Testis (tissue), 5 donors: ENCODE measurements at places on chromosomes 6 and 20.

DNA sequence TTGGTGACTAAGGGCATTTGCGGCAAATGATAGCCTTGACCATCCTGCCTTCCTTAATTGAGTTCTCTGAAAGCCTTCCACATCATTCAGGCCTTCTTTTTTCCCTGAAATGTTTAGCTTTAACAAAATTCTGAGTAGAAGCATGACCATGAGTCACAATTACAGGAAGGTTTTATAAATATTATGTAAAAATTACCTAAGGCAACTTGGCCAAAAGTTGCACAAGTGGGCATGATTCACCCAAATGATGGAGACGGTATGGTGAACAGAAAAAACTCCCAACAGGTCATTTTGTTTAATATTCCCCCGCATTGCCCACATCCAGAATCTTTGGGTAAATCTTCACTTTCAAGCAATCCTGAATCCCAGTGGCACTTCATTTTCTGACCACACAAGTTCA lies 37.0 kb downstream of the MC3R start:
- no peak for DNase-seq

GRCh38 chr20:542777-543368 lies 717 bp downstream of the CSNK2A1 start:
- peak; percentile 43 for DNase-seq

DNA sequence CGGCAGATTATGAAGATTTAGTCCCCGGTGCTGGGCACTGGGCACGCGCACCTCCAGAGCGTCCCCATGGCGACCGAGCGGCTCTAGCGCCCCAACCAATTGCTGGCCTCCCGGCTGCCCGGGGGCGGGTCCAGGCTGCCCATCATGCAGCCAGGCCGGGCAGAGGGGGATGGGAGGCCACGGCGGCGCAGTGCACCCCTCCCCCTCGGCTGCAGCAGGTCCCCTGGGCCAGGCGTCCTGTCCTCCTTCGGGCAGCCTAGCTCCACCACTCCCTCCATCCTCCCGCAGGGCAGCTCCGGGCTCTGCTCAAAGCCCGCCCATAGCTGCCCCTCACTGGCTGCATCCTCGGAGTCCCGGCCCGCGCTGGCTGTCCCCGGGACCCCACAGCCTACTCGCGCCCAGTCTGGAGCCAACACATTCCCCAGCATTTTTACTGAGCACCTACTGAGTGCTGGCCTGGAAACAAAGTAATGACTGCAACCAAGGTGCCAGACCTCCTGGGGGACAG lies 99.4 kb downstream of the ASXL1 start:
- peak; percentile 85 for DNase-seq

- DNase-seq, result no peak
These were observed 287.3 kb upstream of the PLN start for GRCh38 chr6:118260833-118261232.

GRCh38 chr6:118579786-118580185 lies 31.7 kb downstream of the PLN start:
- no peak for DNase-seq

- DNase-seq, result no peak
These were observed 348.3 kb downstream of the CDH26 start for GRCh38 chr20:60306551-60306950.

- DNase-seq, result peak; percentile 52
These were observed 1.1 kb downstream of the BAG2 start for GRCh38 chr6:57173056-57173885.

DNA sequence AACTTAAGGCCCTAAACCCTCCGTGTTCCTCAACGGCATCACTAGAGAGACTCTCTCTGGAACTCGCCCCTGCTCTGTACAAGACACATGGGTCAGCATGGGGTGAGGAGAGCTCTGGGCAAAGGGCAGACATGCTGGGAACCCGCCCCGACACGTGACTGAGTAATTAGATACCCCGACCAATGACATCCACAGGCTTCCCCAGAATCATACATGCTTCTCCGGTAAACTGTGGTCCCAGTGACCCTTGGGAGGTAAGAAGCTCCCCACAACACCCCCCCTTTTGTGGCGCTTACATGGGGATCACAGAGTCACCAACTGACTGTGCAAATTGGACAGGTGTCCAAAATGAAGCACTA lies 31.7 kb upstream of the RPS6KA2 start:
- no peak for DNase-seq

DNA sequence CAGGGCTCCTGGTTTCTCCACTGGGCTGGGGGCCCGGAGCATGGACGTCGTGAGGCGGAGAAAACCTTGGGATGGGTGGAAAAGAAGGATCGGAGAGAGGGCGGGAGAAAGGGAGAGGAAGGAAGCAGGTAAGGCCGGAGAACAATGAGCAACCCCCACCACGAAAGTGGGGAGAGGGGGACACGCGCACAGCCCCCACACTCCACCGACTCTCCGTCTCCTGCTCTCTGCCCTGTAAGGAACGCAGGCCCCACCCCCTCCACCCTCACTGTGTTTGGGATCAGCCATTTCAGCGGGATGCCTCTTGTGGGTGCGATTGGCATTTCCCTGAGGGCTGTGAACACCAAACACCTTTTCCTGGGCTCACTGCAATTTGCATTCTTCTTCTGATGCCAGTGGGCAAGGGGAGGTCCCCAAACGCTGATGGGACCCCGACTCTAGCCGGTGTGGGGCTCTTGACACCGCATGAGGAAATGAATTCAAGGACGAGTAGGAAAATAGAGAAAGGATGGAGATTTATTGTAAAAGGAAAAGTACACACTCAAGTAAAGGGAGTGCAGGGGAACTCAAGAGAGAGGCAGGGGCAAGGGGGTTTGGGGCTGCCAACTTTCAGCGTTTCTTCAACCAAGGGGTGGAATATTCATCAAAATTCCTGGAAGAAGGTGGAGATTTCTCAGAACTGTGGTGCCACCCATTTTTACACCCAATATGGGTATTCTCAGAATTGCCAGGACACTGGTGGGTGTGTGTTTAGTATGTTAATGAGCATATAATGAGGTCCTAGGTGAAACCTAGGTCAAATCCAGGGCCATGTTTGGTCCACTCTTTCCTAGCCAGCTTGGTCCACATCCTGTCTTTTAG lies 13.1 kb upstream of the RAET1L start:
- no peak for DNase-seq

DNA sequence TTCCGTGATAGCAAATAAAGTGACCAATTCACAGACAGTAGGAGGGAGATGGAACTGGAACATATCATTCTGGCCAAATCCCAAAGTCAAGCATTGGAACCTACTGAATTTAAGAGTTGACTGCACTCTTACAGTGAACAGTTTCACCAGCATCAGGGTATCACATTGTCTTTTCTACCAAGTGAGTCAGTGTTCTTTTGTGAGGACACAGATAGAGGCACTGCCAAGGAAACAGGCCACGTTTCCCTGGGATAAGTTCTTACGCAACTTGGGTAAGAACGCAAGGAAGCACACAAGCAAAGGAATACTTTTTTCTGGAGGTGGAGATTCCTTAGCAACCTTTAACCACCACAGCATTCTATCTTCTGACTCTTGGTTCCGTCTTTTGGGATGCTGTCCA lies 28.6 kb upstream of the ENPP5 start:
- no peak for DNase-seq

DNA sequence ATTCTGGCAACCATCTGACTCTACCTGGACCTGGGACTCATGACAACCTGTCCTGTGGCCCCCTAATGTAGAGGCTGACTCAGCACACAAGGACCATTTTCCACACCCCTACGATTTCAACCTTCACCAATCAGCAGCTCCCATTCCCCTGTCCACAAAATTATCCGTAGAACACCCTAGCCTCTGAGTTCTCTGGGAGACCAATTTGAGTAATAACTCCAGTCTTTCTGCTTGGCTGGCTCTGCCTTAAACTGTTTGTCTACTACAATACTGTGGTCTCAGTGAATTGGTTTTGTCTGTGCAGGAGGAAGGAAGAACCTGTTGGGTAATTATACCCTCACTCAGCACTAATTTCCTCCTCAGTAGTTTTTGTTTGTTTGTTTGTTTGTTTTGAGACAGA lies 99.3 kb upstream of the MRPS10 start:
- DNase-seq, result no peak

GRCh38 chr6:96795481-96795880 lies 41.8 kb downstream of the GPR63 start:
- no peak for DNase-seq

GRCh38 chr6:31009731-31010130 lies 543 bp upstream of the MUC22 start:
- no peak for DNase-seq

GRCh38 chr6:7939864-7940228 lies 29.3 kb upstream of the TXNDC5 start:
- no peak for DNase-seq

- DNase-seq, result no peak
These were observed 619.0 kb downstream of the PHF3 start for GRCh38 chr6:64254558-64254957.
